ENCODE measurements at places on chromosomes 11 and 22.

DNA sequence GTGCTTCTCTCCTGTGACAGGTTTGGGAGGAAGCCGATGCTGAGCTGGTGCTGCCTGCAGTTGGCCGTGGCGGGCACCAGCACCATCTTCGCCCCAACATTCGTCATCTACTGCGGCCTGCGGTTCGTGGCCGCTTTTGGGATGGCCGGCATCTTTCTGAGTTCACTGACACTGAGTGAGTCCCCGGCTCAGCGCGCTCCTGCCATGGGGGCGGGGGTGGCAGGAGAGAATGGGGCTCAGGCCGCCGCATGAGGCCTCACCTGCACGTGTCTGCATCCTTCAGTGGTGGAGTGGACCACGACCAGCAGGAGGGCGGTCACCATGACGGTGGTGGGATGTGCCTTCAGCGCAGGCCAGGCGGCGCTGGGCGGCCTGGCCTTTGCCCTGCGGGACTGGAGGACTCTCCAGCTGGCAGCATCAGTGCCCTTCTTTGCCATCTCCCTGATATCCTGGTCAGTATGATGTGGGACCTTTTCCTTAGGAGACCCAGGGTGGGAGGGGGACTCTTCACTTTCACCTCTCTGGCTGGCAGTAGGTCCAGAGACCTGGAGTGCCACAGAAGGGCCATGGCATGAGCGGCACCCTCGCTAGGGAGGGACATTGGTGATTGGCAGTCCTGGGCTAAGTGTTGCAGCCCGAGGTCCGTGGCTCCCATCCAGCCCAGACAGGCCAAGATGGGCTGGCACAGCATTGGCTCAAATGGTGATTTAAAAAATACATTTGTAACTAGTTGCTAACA is 28.9 kb upstream of the SLC22A12 start:
- DNase-seq, result no peak

DNA sequence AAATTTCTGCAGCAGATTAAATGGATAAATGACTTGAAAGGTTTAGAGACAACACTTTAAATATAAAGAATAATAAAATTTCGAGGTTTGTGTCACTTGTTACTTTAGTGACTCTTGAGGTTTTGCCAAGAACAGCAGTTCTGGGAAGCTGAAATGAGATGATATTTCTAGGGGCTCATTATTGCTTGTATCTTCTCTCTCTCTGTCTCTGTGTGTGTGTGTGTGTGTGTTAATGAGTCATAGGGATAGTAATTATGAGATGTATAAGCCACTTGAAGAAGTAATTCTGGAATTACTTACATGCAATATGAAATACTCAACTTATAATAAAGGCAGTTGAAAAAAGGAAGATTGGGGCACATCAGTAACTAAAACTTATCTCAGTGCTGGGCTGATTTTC is 9.6 kb upstream of the OR10G7 start:
- no peak for DNase-seq

DNA sequence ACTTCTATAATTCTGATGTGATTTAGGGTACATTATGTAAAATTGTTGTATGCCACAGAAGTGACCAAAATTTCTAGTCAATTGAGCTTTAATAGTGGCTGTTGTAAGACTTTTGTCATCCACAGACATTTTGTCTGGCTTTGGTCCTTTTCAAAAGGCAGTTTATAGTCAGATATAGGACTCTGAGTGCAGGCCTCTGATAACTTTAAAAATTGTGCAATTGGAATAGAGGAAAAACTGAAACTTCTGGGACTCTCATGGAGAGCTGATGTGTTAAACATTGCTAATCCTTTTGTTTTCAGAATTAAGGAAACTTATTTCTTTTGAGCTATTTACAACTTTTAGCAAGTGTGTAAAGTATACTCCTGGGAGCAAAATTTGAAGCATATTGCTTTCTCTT is 9.0 kb upstream of the MRPL17 start:
- DNase-seq, result no peak

GRCh38 chr11:81237139-81237538 is 1496.5 kb downstream of the FAM181B start:
- DNase-seq, result no peak

GRCh38 chr11:113781682-113782081 is 2.1 kb downstream of the CLDN25 start:
- no peak for DNase-seq

DNA sequence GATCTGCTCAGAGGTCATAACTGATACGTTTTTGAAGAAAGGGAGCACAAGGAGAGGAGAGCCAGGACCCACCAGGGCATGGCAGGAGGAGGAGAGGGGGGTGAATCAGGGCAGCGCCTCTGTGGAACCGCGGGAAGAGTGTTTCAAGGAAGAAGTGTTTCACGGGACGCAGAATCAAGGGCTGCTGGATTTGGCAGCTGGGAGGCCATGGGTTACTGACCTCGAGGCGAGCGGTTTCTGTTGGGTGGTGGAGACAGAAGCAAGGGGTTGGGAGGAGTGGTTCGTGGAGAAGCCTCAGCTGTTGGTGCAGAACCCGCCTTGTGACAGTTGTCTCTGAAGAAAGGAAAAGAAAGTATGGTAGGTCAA is 13.1 kb downstream of the VPS26B start:
- DNase-seq, result no peak

DNA sequence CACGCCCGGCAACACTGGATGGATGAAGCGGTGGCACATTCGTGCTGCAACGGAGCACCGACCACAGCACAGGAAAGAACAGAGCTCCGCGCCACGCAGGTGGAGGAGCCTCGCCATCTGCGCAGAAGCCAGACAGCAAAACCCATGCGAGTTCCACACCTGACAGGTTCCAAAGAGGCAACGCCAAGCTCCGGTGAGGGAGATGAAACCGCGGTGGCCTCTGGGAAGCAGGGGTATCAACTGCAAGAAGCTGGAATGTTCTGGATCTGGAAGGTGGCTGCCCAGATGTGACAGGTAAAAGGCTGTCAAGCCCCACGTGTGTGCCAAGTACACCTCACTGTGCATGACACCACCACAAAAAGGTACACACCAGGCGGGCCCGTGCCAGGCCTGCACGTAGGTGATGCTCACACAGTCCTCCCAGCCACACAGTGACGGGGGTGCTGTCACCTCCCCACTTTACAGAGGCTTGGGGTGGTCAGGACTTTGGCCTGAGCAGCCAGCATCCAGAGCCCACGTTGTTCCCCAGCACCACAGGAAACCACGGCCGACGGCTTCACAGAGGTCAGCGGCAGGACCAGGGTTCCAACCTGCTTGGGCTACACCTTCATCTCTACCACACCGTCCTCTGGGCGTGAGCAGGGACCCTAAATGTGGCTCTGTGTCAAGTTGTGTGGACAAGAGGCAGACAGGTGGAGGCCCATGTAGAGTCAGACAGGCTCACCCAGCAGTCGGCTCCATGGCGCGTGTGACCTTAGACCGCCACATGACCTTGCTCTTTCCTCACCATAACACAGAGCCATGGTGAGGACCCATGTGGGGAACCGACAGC is 19.7 kb upstream of the EFCAB6 start:
- no peak for DNase-seq

DNA sequence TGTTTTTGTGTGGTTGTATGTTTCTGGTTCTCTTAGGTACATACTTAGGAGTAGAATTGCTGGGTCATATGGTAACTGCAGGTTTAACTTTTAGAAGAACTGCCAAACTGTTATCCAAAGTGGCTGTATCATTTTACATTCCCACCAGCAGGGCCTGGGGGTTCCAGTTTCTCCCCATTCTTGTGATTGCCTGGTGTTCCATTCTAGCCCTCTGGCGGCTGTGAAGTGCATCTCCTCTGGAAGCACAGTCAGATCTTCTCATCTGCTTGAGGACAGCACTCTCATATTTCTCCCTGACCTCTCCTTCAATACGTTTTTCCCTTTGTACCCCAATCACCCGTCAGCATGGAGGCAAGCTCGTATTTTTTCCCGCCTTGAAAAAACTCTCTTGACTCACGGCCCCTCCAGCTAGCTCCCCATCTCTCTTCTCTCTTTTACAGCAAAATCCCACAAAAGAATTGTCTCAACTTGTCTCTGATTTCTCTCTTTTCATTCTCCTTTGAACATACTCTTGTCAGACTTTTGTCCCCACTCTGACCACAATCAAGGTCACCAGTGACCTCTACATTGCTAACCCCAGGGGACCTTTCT is 56.8 kb upstream of the THY1 start:
- no peak for DNase-seq

GRCh38 chr11:130849215-130849568 is 67.1 kb downstream of the SNX19 start:
- DNase-seq, result no peak

- no peak for DNase-seq
Observed at GRCh38 chr11:63629426-63629825, 15.2 kb upstream of the PLAAT3 start.

DNA sequence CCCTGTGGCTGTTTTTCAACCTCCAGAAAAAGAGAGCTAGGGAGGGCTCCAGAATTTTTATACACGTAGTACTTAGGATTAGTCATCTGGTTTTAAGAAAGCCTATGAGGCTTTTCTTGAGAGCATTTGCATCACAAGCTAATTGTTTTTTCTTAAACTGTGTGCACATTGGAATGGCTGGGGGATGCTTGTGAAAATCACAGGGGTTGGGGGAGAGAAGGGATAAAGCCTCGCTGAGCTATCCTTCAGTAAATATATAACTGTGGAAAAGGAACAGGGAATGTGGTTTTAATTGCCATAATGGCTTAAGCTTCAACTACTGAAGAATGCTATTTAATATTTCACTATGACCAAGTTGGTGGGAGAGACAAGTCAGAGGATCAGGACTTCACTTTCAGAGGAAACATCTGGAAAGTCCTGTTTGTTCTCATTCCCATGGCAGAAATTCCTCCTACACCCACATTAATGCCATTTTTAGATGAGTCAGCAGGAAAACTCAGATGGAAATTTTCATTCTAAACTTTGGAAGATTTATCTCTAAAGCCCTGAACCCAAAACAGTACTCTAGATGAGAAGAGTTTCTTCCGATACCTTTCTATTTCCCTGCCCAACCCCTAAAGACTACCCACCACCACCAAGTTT is 591.3 kb downstream of the LRRC4C start:
- DNase-seq, result no peak

GRCh38 chr11:110177086-110177456 is 83.9 kb downstream of the ZC3H12C start:
- no peak for DNase-seq

DNA sequence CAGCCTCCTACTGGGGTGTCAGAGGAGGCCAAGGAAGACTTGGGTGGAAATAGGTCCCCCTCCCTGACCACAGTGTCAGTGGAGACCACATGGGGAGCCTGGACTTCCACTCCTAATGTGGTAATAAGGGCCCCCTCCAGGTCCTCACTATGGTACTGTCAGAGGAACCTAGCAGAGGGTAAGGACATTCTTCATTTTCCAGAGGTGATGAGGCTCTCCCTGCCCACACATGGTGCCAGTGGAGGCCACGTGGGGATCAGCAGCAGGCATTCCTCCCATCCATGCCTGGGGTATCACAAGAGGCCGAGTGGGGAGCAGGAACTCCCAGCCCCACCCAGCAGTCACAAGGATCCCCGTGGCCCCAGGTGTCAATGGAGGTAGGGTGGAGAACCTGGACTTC is 6.5 kb upstream of the CLDN5 start:
- DNase-seq, result no peak

GRCh38 chr11:95253141-95253540 is 22.1 kb upstream of the SESN3 start:
- no peak for DNase-seq

DNA sequence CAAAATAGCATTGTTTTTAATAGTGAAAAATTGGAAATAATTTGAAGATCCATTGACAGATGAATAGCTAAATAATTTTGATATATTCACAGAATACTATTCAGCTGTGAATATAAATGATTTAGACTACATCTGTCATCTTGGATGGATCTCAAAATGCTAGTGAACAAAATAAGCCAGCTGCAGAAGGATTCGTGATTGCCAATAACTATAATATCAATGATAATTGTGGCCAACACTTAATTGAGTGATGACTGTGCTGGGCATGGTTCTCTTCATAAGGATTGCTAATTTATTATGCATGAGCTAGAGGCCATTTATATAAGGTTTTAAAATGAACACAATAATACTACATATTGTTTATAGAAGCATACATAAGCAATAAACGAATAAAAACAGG is 60.4 kb downstream of the CTTN start:
- DNase-seq, result no peak

- no peak for DNase-seq
Observed at GRCh38 chr11:65927904-65928397, 8.7 kb downstream of the DRAP1 start.

DNA sequence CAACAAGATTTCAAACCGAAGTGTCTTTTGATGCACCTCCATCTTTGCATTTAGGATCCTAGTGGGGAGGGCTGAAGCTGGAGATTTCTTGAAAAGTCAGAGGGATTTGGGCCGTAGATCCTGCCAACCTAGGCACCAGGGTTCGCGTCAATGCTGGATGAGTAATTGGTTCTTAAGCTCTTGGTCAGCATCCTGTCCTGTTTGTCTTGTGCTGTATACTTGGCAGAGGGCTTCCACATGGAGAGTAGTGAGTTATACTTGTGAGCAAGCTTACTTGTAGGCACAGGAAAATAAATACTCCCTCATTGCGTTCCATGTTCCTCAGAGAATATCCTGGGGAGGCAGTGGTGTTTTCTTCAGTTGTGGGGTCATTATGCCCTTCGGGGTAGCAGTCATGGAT is 12.6 kb downstream of the INSC start:
- no peak for DNase-seq

DNA sequence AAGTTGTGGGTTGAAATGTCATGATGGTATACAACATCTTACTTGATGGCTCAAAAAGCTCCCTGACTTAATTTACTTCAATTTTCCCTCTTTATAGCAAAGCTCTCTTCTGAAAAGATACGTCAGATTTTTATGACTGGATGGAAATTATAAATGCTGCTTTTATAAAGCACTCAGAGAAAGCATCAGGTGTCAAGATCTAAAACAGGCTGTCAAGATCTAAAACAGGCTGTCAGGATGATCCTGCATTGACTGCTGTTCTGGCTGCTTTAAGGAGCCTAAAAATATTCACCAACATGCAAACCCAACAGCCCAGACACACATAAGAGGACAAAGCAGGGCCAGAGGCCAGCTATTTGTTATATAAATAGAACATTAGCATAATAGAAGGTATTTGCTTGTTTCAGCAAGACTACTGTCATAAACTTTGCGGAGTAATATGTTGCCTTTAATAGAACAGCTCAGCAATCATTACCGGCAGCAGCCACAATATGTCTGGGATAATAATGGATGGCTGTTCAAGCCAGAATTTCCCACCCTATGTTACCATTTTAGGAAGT is 77.3 kb upstream of the ANO5 start:
- no peak for DNase-seq

- no peak for DNase-seq
Observed at GRCh38 chr11:35418282-35419183, 825 bp downstream of the SLC1A2 start.
